ENCODE measurements at places on chromosomes 2 and 18. TPM values are rescaled to one million over a fixed set of nuclear protein-coding genes. Genes with fewer than 3 reads are reported as not detected.

DNA sequence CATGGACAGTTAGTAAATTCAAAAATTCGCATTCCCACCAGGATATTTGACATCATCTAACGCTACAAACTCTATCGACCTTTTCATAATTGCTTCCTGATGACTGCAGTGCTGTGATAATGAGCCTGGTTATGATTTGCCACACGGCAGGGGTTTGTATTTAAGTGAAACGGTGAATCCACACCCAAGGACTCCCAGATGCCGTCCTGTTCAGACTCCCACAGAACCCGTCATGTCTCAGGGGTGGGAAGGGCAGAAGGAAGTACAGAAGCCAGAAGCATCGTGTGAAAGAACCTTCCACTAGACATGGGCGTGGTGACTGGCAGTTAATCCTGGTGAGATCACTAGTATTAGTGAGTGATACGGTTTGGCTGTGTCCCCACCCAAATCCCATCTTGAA is 91.2 kb upstream of the TMEM18 start:
- no peaks in the 10 kb centered on the region for H3K4me1 ChIP-seq
- no peak for DNase-seq
- H3K27me3 ChIP-seq, result no peaks in the 10 kb centered on the region
- no peaks in the 10 kb centered on the region for H3K36me3 ChIP-seq

DNA sequence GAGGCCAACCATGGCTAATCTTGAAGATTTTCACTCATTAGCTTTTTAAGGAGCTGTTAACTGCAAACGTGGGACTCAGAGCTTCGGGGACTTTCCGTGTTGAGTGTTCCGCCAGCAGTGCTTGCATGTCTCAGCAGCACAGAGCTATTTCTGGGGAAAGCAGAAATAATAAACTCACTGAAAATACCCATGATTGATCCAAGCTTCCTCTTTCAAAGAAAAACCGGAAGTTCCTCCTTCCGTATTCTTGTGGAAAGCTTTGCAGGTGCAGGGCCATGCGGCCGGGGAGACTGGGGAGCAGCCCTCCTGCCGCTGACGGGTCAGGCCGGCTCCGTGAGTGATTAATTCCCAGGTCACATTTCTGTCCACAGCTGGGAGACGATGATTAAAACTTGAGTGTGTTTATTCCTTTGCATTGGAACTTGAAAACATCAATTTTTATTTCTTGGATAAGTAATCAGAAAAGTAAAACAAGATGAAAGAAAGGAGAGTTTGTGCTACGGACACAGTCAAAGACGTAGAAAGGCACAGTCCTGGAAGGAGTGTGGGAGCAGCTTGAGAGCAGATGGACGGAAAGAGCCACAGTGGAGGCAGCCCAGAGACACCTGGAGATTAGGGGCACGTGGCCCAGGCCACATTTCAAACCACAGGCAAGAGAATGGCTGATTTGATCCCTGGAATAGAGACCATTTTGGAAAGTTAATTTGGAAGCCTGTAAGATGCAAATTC is 54.2 kb upstream of the CTDP1 start:
- no peaks in the 10 kb centered on the region for H3K36me3 ChIP-seq
- no peak overlapping the region for H3K4me3 ChIP-seq
- H3K27me3 ChIP-seq, result no peaks in the 10 kb centered on the region

DNA sequence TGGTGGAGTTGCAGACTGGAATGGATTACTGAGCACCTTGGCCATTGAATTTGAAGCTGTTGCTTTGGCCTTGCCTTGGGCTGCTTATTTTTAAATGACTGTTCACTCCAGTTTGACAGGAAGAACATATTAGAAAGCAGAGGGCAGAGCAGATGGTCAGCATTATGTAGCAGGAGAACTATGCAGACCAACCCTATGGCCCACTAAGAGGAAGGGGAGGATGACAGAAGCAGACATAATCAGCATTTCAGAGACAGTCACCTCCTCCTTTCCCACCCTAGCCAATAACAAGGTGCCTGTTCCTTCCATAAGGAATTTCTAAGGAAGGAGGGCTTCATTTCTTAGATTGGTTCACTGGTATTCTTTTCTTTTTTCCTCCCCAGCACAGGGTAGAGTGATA is 2.4 kb downstream of the CHRNA1 start:
- no peak overlapping the region for H3K4me3 ChIP-seq
- no peaks in the 10 kb centered on the region for H3K36me3 ChIP-seq
- no peaks in the 10 kb centered on the region for H3K4me1 ChIP-seq
- no peak for DNase-seq
- no peaks in the 10 kb centered on the region for H3K27me3 ChIP-seq

DNA sequence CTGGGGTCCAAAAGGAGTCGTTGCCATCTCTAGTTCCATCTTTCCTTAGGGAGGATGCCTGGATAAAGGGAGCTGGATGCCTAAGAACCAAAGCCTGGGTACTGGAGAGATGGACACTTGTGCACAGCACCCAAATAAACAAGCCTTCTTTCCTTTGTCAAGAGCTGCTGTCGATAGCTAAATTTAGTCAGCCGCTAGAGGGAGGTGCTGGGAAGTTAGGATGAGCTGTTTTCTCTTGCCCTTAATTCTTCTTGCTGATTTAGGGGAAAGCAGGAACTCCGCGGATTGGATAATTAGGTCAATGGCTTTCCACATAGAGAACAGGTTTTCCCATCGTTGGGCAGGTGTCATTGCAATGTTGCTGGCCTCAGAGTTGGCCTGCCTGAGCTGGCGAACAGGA is 30.9 kb upstream of the SERPINB12 start:
- no peaks in the 10 kb centered on the region for H3K4me1 ChIP-seq
- no peaks in the 10 kb centered on the region for H3K36me3 ChIP-seq

DNA sequence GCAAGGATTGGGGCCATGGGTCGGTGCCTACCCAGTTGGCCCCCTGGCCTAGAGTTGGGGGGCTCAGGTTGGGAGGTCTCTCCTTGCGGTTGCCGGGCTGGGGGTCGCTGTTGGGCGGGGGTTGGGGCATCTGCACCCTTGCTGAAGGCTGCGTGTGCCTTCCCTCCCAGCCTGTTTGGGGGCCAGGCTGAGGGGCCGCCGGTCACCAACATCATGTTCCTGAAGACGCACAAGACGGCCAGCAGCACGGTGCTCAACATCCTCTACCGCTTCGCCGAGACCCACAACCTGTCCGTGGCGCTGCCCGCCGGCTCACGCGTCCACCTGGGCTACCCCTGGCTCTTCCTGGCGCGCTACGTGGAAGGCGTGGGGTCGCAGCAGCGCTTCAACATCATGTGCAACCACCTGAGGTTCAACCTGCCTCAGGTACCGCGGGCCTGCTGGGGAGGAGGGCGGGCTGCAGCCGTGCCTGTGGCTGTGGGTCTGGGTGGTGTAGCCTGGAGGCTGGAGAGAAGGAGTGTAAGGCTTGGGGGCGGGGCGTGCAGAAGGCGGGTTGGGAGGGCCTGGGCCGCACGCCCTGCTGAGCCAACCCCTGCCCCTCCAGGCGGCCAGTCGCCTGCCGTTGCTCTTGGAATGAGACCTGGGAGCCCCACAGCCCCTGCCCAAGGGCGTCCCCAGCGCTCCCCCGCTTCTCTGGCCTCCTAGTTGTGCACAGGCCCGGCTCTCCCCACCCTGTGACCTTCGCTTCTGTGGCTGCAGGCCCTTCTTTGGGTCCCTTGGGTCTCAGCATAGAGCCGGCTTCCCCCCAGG is 7.2 kb upstream of the NEU4 start:
- H3K4me1 ChIP-seq, result peaks cover 17% of the 10 kb centered on the region
- DNase-seq, result no peak
- no peaks in the 10 kb centered on the region for H3K36me3 ChIP-seq
- H3K4me3 ChIP-seq, result no peak overlapping the region

- H3K4me1 ChIP-seq, result no peaks in the 10 kb centered on the region
- H3K27me3 ChIP-seq, result no peaks in the 10 kb centered on the region
- no peak for DNase-seq
Measured at GRCh38 chr2:152016181-152017120, 82.4 kb downstream of the CACNB4 start.

- no peaks in the 10 kb centered on the region for H3K27me3 ChIP-seq
- H3K36me3 ChIP-seq, result no peaks in the 10 kb centered on the region
- no peaks in the 10 kb centered on the region for H3K4me1 ChIP-seq
- DNase-seq, result no peak
- no peak overlapping the region for H3K4me3 ChIP-seq
Measured at GRCh38 chr2:28528206-28528605, 32.3 kb downstream of the PLB1 start.

DNA sequence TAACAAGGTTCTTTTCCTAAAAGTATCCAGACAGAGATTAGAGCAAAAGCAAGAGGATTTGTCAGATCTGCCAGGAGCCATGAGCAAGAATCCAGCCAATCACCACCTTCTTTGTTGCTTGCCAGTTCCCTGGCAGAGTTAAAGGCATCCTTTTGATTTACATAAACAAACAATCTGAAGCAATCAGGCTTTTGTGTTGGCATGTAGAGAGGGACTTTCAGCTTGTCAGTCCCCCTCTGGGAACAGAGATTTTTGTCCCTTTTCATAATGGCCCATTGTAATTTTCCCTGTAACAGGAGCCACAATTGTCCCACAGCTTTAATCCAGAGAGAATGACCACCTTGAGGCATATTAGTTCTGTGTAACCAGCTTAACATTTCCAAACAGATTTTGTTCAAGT is at the start of gene ERMN:
ERMN (minus strand) TSS at position 39 of the 400 bp plus-strand sequence. CDS start 182 bp downstream, outside the sequence.
- no peaks in the 10 kb centered on the region for H3K27me3 ChIP-seq
- DNase-seq, result no peak
- no peak within 1 kb of the TSS for H3K27ac ChIP-seq
- no peaks in the 10 kb centered on the region for H3K4me1 ChIP-seq

- H3K27ac ChIP-seq, result no peak overlapping the region
- no peak for DNase-seq
- peaks cover 53% of the 10 kb centered on the region for H3K36me3 ChIP-seq
- H3K4me3 ChIP-seq, result no peak overlapping the region
- H3K27me3 ChIP-seq, result no peaks in the 10 kb centered on the region
Measured at GRCh38 chr2:3462493-3463104, 56.7 kb downstream of the ADI1 start.

DNA sequence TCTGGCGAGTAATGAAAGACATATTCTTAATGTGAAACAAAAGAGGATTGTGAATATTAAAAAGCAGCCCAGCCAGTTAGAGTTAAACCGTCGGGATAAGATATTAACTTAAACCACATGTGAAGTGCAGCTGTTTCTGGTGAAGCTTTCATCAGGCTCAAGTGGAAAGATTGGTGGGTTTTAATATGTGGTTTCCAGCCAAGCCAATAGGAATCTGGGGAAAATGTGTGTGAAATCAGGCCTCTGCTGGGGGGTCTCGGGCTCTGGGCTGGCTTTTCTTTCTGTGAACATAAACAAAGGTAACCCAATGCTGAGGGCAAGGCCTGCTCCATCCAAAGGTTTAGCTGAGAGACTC is 279.6 kb downstream of the SLC4A3 start:
- DNase-seq, result no peak
- H3K4me3 ChIP-seq, result no peak overlapping the region
- no peaks in the 10 kb centered on the region for H3K36me3 ChIP-seq
- no peaks in the 10 kb centered on the region for H3K4me1 ChIP-seq
- H3K27me3 ChIP-seq, result no peaks in the 10 kb centered on the region

DNA sequence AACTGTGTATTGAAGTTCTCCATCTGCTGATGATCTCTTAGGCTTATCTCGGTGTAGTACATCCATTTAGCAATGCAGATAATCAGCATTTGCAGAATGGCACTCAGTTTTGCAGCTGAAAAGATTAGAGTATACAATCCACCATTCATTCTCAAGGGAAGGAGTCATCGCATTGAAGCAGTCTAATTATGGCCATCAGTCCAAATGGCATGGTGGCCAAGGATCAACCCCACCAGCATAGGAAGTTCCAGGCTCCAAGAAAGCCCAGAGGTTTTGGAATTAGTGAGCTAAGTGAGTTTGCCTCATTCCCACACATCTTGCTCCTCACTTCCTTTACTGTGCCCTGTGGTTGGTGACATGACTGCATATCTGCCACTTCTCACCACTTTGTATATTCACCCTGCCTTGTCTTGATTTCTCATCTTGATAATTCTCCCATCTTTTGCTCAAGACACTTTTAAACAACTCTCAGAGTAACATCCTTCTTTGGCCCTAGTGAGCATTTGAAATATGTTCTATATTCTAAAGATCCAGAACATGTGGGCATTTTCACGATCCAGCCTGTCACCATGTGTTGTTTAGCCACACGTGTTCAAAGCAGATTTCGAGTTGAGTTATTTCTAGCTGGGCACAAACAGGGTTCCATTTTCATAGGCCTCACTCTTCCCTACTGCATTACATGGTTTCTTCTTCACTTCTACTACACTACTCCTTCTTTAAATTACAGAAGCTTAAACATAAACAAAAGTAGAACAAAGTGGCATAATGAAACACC is 1119.8 kb downstream of the TSN start:
- H3K4me1 ChIP-seq, result no peaks in the 10 kb centered on the region
- no peaks in the 10 kb centered on the region for H3K27me3 ChIP-seq
- no peak overlapping the region for H3K27ac ChIP-seq
- no peak for DNase-seq
- H3K36me3 ChIP-seq, result no peaks in the 10 kb centered on the region

GRCh38 chr2:122210898-122211856 is 455.7 kb downstream of the TSN start:
- no peaks in the 10 kb centered on the region for H3K4me1 ChIP-seq
- no peak for DNase-seq
- H3K4me3 ChIP-seq, result no peak overlapping the region
- H3K27ac ChIP-seq, result no peak overlapping the region

GRCh38 chr2:191724015-191724414 is 46.1 kb downstream of the NABP1 start:
- no peak overlapping the region for H3K27ac ChIP-seq
- DNase-seq, result no peak
- no peaks in the 10 kb centered on the region for H3K4me1 ChIP-seq
- no peaks in the 10 kb centered on the region for H3K27me3 ChIP-seq
- H3K4me3 ChIP-seq, result no peak overlapping the region

- no peak for DNase-seq
- H3K27me3 ChIP-seq, result no peaks in the 10 kb centered on the region
- no peaks in the 10 kb centered on the region for H3K36me3 ChIP-seq
- no peak overlapping the region for H3K27ac ChIP-seq
- H3K4me3 ChIP-seq, result no peak overlapping the region
Measured at GRCh38 chr2:67663776-67664175, 266.6 kb downstream of the ETAA1 start.

GRCh38 chr2:111148925-111149324 is 28.2 kb downstream of the BCL2L11 start:
- H3K4me3 ChIP-seq, result no peak overlapping the region
- peaks cover 21% of the 10 kb centered on the region for H3K36me3 ChIP-seq
- H3K27me3 ChIP-seq, result no peaks in the 10 kb centered on the region
- peaks cover 14% of the 10 kb centered on the region for H3K4me1 ChIP-seq
- no peak for DNase-seq

GRCh38 chr2:128258218-128258617 is 60.5 kb downstream of the HS6ST1 start:
- DNase-seq, result no peak
- H3K4me1 ChIP-seq, result peaks cover 9% of the 10 kb centered on the region
- no peaks in the 10 kb centered on the region for H3K36me3 ChIP-seq
- H3K27me3 ChIP-seq, result no peaks in the 10 kb centered on the region
- H3K4me3 ChIP-seq, result no peak overlapping the region

GRCh38 chr2:145016711-145017110 is 496.8 kb upstream of the ZEB2 start:
- no peak for DNase-seq
- H3K4me3 ChIP-seq, result no peak overlapping the region
- no peaks in the 10 kb centered on the region for H3K36me3 ChIP-seq
- no peak overlapping the region for H3K27ac ChIP-seq

GRCh38 chr18:59484131-59484530 is 125.1 kb upstream of the LMAN1 start:
- no peak for DNase-seq
- H3K27ac ChIP-seq, result no peak overlapping the region
- no peaks in the 10 kb centered on the region for H3K36me3 ChIP-seq
- no peaks in the 10 kb centered on the region for H3K27me3 ChIP-seq
- H3K4me1 ChIP-seq, result peaks cover 10% of the 10 kb centered on the region

FAHD2B gene
- 28.2 TPM for total RNA-seq

LOXHD1 gene
- total RNA-seq, result not detected

TDRD15 gene
- not detected for total RNA-seq

DNAH6 gene
- total RNA-seq, result 0.49 TPM

GALNT13 gene
- 0.25 TPM for total RNA-seq

GREB1L gene
- total RNA-seq, result 0.98 TPM

All from vagina (tissue), 2 donors.